Right cardiac atrium (tissue), 5 donors: ENCODE measurements at places on chromosomes 6 and 20. TPM values are rescaled to one million over a fixed set of nuclear protein-coding genes. Genes with fewer than 3 reads are reported as not detected.

PRDM1 gene
- 0.91 TPM for total RNA-seq

OPRL1 gene
- total RNA-seq: 0.50 TPM

RFX6 gene
- not detected for total RNA-seq

NTSR1 gene
- total RNA-seq: not detected

ARMC12 gene
- 0.31 TPM for total RNA-seq

DNA sequence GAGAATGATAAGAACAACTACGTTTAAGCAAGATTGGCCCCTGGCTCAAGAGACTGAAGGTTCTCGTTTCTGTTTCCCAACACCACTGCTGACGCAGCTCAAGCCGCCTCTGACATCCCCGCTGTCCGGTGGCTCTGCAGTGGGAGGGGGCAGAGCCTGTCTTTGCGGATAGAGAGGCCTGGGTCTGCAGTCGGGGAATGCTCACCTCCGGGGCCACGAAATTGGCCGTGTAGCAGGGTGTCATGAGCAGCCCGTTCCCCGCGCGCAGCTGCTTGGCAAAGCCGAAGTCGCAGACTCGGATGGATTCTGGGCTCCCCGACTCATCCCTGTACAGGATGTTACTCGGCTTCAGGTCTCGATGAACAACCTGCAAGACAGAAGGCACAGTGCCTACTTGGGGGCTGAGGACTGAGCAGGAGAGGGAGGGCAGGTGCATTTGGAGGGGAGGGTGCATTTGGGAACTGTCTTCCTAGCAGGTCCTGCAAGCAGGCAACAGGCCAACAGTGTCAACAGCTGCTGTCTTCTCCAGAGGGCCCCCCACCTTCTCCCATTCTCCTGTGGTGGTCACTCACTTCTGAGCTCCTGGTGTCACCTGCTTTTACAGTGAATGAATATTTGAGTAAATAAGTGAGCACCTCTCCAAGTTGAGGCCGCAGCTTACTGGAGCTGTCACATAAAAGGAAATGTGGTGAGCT, 40.5 kb upstream of the MPC1 start:
- no peak for DNase-seq

DNA sequence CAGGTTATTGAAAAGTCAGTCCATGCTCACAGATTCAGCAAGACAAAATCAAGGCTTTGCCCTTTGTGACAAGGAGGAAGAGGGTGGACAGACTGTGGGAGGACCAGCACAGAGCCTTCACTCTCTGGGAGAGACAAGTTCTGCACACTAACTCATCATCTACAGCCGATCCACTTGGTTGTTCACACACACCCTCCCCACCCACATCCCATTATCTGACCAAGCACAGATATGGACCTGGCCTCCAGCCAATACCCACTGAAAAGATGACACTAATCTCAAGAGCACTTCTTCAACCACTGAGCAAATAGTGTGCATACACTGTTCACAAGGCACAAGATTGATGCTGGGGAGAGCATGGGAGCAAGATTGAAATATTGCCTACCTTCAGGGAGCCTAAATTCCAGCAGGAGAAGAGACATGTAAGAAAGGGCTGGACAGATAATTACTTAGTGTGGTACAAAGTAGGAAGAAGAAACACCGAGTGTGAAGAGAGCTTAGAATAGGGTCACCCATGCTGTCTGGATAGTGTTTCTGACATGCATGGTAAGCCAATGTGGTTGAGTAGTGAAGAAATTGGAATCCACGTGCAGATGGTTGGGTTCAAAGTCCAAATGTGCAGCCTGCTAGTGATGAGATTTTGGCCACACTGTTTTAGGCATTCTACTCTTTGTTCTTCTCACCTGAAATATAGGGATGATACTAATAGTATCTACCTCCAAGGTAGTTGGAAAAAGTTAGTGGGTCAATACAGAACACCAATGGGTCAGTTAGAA, 21.7 kb upstream of the IL17A start:
- DNase-seq: no peak

DNA sequence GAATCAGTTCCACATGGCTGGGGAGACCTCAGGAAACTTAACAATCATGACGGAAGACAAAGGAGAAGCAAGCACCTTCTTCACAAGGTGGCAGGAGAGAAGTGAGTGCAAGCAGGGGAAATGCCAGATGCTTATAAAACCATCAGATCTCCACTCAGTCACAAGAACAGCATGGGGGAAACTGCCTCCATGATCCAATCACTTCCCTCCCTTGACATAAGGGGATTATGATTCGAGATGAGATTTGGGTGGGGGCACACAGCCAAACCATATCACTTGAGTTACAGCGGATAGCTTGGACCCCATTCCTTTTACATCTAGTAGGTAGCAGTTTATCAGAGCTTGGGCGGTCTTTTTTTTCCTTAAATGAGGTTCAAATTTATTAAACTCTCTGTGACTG, 19.1 kb downstream of the AFDN start:
- no peak for DNase-seq

- DNase-seq: no peak
Observed at GRCh38 chr6:93123585-93123984, 295.8 kb downstream of the EPHA7 start.

GRCh38 chr6:52839124-52840055, 1.2 kb downstream of the GSTA5 start:
- no peak for DNase-seq

DNA sequence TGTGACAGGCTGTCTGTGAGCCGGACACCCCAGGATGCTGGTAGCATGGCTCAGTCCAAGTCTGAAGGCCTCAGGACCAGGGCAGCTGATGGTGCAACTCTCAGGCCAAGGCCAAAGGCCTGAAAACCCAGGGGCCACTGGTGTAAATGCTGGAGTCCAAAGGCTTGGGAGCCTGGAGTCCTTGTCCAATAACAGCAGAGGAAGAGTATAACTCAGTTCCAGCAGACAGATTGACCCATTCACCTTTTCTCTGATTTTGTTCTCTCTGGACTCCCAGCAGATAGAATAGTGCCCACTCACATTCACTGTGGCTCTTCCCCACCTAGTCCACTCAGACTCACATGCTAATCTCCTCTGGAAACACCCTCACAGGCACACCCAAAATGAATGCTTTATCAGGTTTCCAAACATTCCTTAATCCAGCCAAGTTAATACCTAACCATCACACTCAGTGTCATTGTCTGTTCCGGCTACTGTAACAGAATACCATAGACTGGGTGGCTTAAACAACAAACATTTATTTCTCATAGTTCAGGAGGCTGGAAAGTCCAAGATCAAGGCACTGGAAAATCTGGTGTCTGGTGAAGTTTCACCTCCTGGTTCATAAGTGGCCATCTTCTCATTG, 5.0 kb upstream of the TRAF3IP2 start:
- DNase-seq: no peak

DNA sequence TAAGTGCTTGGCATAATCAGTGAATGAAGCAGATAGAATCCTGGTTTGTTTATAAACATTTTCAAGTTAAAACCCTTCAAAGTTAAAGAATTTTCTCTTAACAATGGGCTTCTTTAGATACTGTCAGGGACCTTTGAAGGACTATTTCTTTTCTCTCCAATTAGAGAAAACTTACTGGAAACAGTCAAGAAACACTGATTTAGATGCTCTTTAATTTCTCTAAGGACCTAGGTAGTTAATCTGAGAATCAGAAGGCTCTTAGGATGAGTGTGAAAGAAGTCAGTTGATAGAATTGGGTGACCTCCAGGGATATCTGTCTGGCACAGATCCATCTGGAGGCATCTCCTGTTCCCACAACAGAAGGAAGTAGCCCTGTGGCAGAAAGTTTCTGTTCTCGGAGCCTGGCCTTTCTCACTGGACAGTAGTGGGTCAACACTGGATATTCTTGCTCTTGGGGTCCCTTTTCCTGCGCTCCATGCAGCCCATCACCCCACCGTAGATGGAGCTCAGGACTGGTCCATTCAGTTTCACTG, 22.5 kb downstream of the KIAA0408 start:
- no peak for DNase-seq

DNA sequence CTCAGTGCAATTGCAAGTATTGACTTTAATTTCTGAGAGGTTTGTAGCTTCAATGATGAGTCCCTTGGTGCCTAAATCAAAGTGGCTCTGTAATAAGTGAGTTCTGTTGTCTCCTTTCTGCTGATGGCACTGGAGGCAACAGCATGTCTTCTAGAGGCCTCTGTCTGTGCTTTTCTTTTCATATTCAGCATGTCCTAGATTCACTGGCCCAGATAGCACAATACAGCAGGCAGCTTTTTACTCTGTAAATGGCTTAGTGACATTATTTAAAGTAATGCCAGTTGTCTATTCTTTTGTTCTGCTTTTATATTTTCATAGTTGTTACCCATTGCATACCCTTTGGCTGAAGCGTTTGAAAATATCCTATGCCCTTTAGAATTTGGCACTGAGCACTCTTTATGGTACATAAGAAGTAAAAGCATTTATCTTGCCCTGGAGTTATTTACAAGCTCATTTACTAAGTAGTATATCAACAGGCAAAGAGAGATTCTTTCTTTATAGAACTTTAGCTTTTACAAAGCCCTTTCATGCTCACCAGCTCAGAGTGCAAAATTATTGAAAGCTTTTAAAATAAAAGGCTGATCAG, 271.5 kb upstream of the KCNQ5 start:
- no peak for DNase-seq

- no peak for DNase-seq
Observed at GRCh38 chr6:65746302-65746701, 39.3 kb upstream of the EYS start.

GRCh38 chr6:54695815-54696214, 150.8 kb upstream of the FAM83B start:
- no peak for DNase-seq

GRCh38 chr6:28747631-28748157, 176.1 kb downstream of the TRIM27 start:
- no peak for DNase-seq

DNA sequence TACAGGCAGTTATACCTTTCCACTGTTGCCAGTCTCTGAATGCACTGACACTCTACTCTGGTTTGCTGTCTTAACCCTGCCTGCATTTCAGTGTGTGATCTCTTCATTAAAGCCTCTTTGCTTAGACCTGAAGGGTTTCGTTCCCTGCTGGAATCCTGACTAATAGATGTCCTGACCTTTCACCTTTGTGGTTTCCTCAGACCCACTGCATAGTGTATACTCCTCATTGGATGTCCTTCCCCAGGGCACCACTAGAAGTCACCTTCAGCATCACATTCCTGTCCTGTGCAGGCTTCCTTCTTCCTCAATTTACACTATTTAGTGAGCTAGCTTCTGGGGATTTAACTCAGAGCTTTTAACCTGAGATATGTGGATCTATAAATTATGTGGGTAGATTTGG, 120.6 kb downstream of the RCAN2 start:
- no peak for DNase-seq

DNA sequence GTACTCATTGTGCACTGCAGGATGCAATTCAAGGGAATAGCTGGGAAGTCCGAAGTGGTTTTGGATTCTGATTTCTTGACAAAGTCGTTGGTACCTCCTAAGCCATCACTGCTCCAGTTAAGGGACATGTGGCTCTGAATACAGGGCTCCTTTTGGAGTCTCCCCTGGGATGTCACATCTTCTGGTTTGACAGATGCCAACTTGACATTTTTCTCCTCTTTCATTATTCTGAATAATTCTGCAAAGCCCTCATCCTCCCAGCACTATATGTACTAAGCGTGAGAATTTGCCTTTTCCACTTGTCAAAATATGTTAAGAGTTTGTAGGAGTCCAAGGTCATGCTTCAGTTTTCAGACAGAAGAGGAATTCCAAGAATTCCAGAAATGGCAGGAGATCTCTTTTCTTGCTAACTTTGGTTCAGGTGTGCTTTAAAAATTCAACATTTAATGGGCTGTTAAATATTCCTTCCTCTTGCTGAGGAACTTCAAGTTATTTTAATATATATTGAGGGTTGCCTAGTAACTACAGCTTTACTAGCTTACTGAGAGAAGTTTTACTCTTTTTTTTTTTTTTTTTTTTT, 38.7 kb downstream of the DOK5 start:
- DNase-seq: no peak

- DNase-seq: no peak
Observed at GRCh38 chr6:7048894-7049293, 58.9 kb upstream of the RREB1 start.

GRCh38 chr6:30154061-30154460, 7.0 kb downstream of the TRIM10 start:
- no peak for DNase-seq

GRCh38 chr20:47796971-47797370, 11.7 kb upstream of the SULF2 start:
- DNase-seq: no peak
